ENCODE measurements at places on chromosomes 1 and 21.

GRCh38 chr1:5244631-5245285 is 590.3 kb downstream of the AJAP1 start:
- no peak for DNase-seq

DNA sequence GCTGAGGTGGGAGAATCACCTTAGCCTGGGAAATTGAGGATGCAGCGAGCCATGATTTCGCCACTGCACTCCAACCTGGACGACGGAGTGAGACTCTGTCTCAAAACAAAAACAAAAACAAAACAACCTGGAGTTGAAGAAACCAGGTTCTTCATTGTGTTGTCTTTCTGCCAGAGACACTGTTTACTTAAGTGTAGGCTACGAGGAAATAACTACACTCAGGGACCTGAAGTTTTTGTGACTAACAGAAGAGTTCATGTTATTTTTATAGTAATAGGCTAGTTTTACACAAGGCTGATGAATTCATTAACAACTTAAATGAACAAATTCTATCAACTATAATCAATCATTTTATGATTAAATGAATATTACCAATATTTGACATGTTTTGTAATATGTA is 98.5 kb upstream of the MPC2 start:
- no peak for DNase-seq

DNA sequence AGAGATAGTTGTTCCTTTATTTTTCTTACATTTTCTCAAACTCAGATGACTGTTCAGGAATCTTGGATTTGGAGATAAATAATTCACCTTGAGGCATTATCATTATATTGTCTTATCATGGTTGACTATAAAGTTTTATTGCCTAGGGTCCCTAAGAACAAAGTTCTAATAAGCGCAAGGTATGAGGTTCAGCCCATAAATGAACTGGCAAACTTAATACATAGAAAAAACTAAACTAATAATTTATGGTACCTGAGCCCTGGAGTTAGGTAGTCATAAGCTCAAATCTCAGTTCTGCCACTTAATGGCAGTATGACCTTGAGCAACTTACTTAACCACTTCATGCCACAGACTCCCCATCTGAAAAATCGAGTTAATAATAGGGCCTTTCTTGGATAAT is 334.0 kb upstream of the PBX1 start:
- no peak for DNase-seq

GRCh38 chr1:210293171-210293607 is 35.5 kb upstream of the HHAT start:
- no peak for DNase-seq

DNA sequence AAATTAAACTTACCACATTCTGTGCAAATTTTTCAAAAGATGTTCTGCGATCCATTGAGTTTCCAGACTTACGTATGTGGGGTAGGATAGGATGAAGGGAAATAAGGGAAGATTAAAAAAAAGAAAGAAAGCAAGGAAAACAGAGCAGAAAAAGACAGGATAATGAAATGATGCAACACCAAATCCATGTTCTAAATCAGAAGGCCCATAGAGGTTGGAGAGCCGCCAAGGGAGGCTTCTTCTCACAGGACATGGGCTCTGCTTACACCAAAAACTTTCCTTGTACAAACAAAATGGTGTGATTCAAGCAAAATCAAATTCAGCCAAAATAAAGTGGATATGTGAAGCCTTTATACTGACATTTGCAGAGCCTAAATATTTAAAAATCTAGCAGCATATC is 189.5 kb upstream of the GREM2 start:
- DNase-seq, result no peak

- no peak for DNase-seq
These were observed 37.4 kb downstream of the RAB3B start for GRCh38 chr1:51953079-51953478.

DNA sequence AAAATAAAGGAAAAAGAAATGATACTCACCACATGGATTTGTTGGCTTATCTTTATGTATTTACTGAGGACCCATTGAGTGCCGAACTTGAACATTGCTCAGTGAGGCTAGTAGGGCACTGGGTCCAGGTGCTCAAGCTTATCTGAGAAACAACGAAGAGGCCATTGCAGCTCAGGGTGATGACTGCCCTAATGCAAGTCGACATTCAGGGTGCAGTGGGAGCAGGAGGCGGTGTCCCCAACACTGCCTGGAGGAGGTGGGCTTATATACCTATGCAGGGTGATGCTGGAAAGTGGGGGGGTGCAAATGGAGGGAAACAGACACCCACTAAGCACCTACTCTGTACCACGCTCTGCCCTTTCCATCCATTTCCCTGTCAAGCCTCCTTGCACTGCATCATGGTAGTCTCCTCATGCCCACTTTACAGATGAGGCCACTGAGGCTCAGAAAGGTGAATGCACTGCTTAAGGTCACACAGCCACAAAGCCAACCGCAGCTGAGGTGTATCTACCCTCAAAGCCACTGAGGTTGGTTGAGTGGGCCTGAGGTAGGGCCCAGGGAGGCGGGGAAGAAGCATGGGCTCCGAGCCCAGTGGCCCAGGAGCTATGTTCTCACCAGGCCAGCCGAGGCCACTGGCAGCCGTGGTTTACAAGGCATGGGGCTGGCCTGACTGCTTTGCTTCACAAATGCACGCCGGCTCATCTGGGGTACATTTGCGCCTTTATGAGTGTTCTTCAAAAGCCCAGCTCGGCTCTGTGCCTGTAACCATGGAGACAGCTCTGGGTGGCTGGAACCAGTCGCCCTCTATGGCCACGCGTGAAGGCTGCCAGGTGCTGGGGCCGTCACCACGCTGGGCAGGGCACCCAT is 103.8 kb downstream of the EPHB2 start:
- DNase-seq, result no peak

DNA sequence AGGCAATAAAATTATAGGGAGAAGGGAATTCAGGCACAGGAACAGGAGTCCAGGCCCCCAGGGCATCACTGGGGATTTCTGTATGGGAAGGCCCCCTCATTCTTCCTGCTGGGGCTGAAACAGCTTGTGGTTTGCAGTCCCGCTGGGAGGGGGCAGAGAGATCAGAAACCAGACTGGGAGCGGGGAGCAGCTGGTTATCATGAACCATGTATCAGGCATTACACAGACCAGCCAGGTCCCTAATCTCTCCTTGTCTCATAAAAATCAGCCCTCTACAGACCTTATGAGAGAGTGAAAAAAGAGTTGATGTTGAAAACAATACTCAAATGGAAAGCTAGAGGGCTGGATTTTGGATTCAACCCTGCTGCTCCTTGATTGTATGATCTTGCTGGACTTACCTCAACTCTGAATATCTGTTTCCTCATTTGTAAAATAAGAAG is 93.4 kb upstream of the F3 start:
- DNase-seq, result no peak

- DNase-seq, result no peak
These were observed 56.2 kb upstream of the RASAL2 start for GRCh38 chr1:178037510-178038253.

DNA sequence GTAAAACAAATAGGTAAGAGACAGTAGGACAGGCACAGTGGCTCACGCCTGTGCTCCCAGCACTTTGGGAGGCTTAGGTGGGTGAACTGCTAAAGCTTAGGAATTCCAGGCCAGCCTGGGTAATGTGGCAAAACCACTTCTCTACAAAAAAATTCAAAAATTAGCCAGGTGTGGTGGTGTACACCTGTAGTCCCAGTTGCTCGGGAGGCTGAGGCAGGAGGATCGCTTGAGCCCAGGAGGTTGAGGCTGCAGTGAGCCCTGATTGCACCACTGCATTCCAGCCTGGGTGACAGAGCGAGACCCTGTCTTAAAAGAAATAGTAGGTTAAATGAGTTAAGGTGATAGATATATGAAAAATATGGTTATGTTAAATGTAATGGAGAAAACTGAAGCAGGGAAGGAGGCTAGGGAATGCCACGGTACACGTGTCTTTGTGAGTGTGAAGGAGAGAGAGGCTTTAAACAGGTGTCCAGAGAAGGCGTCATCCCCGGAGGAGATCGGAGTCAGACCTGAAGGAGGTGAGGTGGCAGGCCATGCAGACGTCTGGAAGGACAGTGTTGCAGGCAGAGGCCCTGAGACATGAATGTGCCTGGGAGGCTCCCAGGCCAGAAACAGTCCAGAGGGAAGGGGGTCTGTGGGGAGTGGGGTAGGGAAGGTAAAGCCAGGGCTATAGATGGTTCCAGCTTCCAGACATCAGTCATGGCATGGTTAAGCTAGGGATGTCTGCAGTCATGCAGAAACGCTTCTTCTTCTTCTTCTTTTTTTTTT is 7.2 kb upstream of the RIPPLY3 start:
- no peak for DNase-seq

GRCh38 chr21:39900491-39900890 is 33.3 kb downstream of the PCP4 start:
- DNase-seq, result no peak

DNA sequence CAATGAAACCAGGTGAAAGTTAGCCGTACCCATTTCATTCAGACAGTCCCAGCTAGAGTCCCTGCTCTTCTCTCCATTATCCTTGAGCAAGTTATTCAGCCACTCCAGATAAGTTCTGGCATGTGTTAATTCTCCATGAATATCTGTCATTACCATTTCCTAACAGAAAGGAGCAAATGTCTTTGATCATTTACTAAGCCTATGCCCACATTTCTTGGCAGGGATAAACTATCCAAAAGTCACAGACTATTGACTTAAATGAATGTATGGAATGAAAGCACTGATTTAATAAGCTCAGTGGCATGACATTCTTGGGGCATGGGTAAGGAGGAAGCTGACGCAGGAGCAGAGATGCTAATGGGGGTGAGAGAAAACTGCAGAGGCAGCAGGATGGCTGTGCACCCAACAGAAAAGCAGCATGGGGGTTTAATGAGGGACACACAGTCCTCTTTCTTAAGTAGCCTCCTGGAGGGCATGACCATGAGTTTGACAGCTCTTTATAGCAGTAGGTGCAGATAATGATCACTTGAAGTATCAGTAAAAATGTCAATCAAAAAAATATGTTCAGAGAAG is 17.6 kb upstream of the DHCR24 start:
- DNase-seq, result no peak

DNA sequence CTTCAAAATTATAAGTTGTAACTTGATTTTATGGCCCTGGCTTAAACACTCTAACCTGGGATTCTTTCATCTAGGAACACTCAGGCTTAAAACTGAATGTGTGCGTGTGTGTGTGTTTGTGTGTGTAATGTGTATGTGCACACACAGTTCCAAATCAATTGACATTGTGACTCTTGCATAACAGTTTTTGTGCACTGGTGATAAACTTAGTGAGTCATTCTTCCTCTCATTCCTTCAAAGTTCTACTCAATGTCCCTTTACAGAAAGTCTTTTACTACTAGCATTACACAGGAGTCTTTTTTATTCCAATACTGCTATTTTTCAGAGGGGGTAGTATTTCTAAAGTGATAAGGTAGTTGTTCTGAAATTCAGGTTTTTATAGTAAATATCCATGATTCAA is 943.6 kb downstream of the KCNT2 start:
- no peak for DNase-seq

- no peak for DNase-seq
These were observed 26.9 kb downstream of the SKI start for GRCh38 chr1:2255047-2255419.

- no peak for DNase-seq
These were observed 327.1 kb downstream of the PRDM2 start for GRCh38 chr1:14027099-14027498.

GRCh38 chr1:89444791-89445190 is 79.8 kb upstream of the LRRC8B start:
- DNase-seq, result no peak

- no peak for DNase-seq
These were observed 229.6 kb upstream of the JUN start for GRCh38 chr1:59013276-59013927.

DNA sequence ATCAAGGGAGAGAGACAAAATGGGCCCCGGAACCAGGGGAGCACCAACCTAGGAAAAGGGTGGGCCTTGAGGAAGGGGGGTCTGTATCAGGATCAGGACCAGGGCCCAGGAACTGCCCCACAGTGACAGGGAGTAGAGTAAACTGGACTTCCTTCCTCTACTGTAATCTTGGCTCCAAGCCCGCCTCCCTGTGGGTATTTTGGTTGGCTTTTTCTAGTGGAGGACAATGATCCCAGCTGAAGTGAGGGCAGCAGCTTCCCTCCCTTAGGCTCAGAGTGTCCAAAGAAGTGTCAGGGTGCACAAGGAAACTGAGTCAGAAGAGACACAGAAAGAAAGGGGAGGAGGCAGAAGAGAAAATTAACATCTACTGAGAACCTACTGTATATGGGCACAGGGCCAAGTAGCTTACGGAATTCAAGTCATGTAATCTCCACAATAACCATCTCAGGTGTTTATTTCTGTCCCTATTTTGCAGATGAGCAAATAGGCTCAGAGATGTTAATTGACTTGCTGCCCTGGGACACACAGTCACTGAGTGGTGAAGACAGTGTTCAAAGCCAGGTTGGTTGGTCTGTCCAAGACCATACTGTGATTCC is 4.8 kb downstream of the UBQLN4 start:
- no peak for DNase-seq

GRCh38 chr1:24337455-24337854 is 18.3 kb downstream of the GRHL3 start:
- DNase-seq, result no peak

- no peak for DNase-seq
These were observed 5.4 kb downstream of the MEAF6 start for GRCh38 chr1:37509181-37509580.

DNA sequence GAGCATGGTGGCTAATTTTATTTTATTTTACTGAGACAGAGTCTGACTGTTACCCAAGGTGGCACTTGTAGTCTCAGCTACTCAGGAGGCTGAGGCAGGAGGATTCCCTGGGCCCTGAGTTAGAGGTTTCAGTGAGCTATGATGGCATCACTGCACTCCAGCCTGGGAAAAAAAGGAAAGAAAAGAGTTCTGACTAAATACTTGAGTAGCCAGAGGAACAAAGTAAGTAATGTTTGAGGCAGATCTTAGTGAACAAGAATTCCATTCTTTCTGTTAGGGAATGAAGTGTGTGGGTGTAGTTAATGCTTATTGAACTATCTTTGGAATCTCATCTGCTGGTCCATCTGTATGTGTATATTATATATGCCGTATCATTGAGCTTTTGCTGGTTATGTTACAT is 13.1 kb upstream of the EVI5 start:
- no peak for DNase-seq

DNA sequence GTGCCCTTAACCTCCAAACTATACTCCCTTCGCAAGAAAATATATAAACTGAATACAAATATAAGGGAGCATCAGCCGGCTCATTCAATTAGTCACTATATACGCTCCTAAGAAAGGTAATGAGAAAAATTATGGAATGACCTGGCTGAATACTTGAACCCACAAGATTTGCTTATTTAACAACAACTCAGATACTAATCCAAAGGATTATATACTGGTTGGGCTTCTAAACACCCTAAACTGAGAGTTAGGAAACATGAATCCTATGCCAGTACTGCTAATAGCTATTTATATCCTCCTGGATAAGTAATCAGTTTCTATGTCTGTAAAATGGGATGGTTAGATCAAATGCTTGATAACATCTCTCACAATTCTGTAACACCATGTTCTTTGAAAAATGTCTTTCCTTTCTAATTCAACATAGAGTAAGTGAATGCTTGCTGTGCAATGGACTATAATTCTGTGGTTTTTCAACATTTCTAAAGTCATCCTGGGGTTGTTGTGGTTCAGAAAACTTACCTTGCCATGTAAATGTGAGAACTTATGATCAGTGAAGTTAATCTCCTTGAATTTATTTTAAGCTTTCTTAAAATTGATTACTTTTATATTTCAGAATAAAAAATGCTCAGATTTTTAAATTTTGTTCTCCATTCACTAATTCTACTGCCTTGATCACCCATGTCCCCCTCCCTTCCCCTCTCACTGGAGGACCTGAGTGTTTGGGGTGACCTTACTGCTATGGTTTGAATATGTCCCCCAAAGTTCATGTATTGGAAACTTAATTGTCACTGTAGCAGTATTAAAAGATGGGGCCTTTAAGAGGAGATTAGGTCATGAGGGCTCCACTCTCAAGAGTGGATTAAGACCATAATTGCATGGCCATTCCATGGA is 14.5 kb downstream of the DUSP10 start:
- no peak for DNase-seq

All from stimulated activated CD8-positive, alpha-beta memory T cell treated with anti-CD3 and anti-CD28 coated beads, Interleukin-15, amount 100 ng/mL, for 4 hours (primary cell).